ENCODE measurements at places on chromosomes 2 and 18.

DNA sequence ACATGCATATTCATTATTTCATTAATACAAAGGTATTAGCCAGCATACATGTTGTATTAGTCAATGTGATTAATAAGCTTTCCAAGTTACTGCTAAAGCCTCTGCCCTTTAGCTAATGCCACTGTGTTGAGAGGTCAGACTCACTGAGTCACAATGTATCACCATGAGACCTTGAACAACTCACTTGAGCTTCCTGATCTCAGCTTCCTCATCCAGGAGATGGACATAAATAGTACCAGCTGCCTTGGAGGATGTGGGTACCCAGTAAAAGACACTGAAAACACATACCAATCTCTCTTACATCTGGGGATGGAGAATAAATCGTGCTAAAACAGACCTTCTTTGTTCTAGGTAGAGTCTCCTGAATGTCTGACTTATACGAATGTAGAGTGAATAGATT, 224.6 kb downstream of the EPHA4 start:
- DNase-seq: no peak

DNA sequence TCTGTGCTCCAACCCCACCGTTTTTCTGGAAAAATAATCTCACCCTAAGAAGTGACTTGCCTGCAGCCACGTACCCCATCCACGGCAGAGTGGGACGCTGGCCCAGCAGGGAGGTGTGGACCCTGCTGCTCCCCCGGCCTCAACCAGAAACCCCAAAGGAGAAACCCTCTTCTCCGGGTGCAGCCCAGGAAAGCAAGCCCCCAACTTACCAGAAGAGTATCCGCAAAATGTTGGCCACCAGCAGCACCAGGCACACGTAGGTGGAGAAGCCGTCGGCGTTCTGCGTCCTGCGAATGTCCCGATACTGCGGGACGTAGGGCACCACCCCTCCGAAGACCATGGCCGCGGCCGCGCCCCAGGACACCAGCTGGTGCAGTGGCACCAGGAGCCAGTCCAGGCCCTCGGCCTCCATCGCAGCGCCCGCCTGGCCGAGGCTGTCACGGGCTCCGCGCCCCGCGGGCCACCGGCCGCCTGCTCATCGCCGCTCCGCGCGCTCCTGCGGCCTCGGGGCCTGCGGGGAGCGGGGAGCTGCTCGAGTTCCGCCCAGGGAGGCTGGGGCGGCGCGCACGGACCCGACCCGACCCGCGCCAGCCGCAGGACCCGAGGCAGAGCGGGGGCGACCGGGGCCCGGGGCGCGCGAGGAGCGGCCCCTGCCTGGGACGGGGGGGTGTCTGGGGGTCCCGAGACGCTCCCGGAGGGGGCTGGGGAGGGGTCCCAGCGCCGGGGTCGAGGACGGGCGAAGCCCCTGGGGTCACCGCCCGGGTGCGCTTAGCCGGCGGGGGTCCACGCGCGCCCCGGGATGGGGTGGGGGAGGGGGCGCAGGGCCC, 725 bp downstream of the SLC66A2 start:
- DNase-seq: no peak

DNA sequence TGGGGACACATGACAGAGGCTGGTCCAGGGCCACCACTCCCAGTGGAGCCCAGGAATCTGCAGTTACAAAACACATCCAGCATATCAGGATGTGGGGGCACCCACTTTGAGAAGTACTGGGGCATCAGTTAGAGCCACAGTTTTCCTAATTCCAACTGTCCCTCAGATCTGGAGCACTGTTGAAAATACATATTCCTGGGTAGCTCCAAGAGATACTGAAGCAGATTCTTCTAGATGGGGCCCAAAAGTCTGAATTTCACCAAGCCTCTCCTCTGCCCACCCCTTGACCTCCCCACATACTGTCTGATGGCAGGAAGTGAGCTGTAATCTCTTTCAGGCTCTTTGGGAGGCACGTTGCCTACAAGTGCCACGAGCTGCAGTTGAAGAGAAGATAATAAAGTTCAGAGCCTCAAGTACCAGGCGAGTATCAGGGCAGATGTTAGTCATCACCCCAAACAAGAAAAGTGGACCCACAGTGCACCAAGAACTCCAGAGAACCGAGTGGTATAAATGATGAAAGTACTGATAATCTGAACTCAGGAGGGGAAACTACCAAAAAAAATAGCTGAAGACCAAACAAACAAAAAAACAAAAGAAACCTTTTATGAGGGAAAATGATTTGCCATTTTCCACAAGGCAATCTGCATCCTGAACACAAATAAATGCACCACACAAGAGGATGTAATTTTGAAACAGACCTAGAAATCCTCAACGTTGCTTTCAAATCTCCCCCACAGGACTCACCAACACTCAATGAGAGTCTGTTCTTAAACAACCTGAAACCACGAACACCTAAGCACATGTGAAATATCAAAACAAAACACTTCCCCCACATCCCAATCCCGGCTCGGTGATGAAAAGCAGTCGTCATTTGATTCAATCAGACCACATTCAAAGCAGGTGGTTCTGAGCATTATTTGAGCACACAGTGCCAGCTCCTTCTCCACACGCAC, 98.7 kb downstream of the TCF4 start:
- DNase-seq: no peak

- no peak for DNase-seq
Measured at GRCh38 chr2:151181524-151181923, 80.1 kb downstream of the RBM43 start.

DNA sequence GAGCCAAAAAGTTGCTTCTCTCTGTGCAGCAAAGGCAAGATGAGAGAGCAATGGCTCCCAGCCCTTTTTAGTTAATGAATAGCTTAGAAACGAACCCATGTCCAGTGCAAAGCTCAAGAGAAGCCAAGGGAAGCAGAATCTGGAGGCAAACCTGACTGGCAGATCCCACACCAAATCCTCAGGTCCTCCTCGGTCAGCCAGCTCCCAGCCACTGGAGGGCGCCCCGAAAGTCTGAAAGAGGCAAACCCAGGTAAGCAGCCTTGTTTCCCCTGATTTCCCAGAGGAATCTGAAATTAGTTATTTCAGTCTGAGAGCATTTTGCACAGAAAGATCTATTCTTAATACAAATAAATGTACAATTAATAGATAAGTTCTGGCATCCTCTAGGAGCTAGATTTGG, 71.3 kb upstream of the PID1 start:
- DNase-seq: no peak

DNA sequence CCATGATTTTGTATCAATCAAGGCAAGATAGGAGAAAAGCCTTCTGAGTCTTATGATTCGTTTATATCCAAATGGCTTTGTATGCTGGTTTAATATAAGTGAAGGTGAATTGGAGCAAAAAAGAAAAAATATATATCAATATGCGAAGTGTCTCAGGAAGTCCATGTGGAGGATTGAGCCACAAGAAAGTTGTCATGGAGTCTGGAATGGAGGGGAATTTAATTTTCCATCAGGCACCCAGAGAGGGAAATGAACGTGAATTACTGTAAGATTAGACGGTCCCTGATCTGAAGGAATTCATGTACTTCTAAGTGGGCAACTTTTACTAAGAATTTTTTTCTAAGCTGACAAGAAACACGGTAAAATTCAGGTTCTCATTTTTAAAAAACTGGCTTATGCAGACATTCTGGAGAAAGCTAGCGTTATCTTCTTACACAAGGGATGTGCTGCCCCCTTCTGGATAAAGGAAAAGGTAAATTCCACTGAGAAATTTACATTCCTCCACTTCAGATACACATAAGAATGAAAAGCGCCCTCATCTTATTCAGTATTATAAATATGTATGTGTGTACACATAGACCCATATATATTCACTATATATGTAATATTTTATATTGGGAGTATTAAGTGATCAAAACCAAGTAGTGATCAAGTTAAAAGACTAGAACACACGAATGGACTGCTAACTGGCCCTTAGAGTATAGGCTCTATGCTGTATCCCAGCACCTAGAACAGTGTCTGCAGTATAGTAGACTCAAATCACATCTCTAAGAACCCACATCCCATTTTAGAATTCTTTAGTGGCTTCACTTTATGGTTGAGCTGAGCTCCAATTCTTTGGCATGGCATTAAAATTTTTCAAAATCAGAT, 289.0 kb upstream of the TFPI start:
- peak; percentile 21 for DNase-seq

GRCh38 chr2:217610401-217610814, 392.4 kb downstream of the TNS1 start:
- no peak for DNase-seq

DNA sequence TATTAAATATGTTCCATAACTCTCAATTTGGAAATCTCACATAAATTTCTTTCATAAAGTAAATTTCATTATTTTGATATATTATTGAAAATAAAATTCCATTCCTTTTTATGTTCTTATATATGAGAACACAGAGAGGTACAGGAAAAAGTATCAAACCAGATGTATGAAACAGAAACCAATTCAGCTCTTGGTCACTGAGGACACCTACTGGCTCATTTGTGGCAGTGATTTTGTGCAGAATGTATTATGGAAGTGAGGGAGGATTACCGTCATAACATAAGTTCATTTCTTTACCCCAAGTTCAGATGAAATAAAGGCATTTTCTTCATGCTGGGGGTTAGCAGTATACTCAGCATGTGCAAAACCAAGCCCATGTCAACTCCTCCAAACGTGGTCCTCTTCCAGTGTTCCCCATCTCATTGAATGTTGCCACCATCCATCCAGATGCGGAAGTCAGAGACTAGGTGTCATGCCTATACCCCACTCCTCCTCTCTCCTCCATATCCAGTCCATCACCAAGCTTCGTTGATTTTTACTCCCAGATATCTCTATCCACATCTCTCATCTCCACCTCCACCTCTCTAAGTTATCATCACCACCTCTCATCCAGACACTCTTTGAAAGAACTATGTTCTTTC, 41.7 kb upstream of the MALL start:
- peak; percentile 24 for DNase-seq

- DNase-seq: no peak
Measured at GRCh38 chr18:3380384-3380961, 69.5 kb upstream of the TGIF1 start.

- no peak for DNase-seq
Measured at GRCh38 chr2:112757265-112757664, 7.1 kb downstream of the CKAP2L start.

- no peak for DNase-seq
Measured at GRCh38 chr18:3790703-3791102, 340.7 kb downstream of the TGIF1 start.

DNA sequence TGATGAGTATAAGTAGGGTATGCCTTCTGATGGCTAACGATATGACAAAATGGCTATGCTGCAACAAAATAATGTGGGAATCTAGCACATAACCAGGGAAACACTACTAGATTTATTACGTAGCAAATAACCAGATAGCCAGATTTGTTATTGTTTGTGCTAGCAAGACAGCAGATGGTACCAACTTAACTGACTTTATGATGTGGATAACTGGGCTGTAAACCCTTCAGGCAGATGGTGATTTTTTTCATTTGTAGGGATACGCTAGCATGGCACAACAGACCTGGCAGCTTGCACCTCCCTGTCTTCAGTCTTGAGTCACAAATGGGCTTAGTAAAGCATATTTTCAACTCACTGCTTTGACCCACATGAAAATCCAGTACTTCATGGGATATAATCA, 48.7 kb downstream of the PRELID3A start:
- peak; percentile 93 for DNase-seq

- DNase-seq: no peak
Measured at GRCh38 chr2:58651930-58652329, 410.8 kb upstream of the FANCL start.

- DNase-seq: no peak
Measured at GRCh38 chr2:142997231-142997630, 119.8 kb downstream of the KYNU start.

DNA sequence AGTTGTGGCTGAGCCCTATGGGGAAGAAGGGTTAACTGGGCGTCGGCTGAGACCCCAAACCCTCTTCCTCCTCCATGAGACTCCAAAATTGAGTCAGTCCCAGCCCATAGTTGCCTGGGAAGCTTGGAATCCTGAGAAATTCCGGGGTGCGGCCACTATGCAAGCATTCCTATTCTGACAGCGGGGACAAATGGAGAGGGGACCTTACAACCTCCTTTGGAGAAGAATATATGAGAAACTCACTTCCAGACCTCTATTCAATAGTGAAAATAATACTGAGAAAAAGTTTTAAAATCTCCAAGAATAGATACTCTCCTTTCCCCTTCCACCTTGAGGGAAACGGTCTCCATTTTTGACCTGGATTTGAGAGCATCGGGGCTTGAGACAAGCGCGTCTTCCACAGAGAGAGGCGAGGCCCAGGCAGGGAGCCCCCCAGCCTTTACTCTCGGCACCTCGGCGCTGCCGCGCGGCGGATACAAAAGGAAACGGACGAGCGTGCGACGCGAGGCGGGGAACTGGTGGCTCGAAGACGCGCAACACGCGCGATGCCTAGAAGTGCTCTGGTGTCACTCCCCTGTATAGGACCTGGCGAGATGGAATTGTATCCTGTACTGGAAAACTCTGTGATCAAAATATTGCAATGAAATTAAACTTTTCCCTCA, 11.1 kb downstream of the NR4A2 start:
- DNase-seq: no peak

- no peak for DNase-seq
Measured at GRCh38 chr18:3624935-3625741, 175.2 kb downstream of the TGIF1 start.

DNA sequence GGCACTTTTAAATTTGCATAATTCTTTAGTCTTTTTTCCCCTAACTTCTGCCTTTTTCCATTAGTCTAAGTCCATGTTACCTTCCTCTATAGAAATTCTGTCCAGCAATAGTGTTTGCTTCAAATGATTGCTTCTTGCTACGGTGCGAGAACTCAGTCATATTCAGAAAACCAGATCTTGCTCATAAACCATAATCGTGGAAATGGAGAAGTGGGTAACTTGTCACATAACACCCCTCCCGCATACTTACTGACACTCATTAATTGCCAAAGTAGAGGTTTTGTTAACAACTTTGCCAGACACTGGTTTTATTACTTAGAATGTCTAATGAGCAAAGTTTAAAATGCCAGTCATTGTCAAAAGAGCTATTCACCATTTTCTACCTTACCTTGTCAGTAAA, 94.3 kb upstream of the TWSG1 start:
- no peak for DNase-seq

- no peak for DNase-seq
Measured at GRCh38 chr2:177187631-177188312, 24.8 kb upstream of the HNRNPA3 start.

DNA sequence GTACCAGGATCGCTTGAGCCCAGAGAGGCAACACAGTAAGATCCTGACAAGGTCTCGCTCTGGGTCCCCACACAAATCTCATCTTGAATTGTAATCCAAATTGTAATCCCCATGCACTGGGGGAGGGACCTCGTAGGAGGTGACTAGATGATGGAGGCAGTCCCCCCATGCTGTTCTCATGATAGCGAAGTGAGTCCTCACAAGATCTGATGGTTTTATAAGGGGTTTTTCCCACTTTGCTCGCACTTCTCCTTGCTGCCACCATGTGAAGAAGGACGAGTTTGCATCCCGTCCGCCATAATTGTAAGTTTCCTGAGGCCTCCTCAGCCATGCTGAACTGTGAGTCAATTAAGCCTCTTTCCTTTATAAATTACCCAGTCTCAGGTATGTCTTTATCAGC, 46.0 kb upstream of the SERTAD2 start:
- no peak for DNase-seq

Data from DMS 273 treated with DMSO at 0.1 percent for 48 hours (cell line).